ENCODE measurements at places on chromosomes 12 and 14.

DNA sequence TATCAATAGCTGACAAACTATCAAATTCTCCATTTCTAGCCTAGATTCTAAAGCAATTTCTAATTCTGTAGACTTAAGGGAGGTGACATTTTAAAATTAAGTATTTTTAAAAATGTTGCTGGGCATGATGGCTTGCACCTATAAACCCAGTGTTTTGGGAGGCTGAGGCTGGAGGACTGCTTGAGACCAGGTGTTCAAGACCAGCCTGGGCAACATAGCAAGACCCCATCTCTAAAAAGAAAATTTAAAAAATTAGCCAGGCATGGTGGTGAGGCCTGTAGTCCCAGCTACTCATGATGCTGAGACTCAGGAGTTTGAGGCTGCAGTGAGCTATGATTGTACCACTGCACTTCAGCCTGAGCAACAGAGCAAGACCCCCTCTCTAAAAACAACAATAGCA lies 15.1 kb downstream of the MGST1 start:
- no peak for DNase-seq

- DNase-seq: peak; percentile 74
Observed at GRCh38 chr12:12788675-12789368, 3.4 kb downstream of the APOLD1 start.

GRCh38 chr12:89185181-89185580 lies 167.1 kb downstream of the DUSP6 start:
- no peak for DNase-seq

- DNase-seq: no peak
Observed at GRCh38 chr12:30753751-30754382, 884 bp downstream of the CAPRIN2 start.

DNA sequence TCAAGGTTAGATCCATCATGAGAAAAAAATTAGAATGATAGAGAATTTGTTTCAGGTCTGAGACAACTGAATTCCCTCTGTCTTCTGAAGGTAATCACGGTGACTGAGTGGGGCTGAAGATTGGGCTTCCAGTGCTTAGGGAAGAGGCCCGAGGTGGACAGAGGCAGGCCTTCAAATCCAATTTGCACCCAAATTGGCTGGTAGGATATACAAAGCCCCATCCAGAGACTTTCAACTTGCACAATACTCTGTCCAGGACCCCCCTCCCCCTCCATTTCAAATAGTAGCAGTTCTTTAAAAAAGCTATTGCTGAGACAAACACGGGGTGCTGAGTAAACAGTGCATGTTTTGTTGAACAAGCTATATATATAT lies 3.6 kb upstream of the FOXG1 start:
- no peak for DNase-seq

- no peak for DNase-seq
Observed at GRCh38 chr14:96268431-96269358, 12.7 kb downstream of the BDKRB1 start.

DNA sequence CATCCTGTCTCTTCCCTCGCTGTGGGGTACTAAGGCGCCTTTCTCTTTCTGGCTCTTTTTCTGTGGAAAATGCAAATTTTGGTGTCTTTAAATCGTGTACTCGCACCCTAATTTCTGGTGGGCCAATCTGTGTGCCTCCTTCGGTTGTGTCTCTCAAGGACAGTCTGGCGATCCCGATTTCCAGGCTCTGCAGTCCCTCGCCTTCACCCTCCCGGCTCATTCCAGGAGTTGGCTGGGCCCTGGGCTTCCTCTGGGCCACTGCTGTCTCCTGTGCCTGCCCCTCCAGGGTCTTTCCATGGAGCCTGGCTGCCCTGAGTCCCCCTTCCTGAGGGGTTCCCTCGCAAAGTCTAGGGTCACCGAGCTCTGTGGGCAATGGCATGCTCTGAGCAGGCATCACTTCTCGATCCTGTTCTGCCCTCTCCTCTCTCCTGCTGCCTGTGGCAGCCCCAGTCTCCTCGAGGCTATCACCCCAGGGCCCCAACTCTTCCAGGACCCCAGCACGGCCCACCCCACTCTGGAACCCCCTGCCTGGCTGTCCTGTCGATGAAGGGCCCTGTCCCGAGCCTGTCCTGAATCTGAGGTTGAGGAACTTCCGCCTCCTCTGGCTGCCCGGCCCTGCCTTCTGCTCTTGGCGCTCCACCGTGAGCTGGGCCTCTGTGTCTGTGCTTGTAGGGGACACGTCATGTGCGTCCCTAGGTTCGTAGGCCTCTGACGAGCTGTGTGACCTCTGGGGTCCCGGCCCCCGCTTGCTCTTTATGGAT lies 24.1 kb downstream of the AHNAK2 start:
- no peak for DNase-seq

- DNase-seq: no peak
Observed at GRCh38 chr12:94855853-94856252, 147.6 kb downstream of the NDUFA12 start.

DNA sequence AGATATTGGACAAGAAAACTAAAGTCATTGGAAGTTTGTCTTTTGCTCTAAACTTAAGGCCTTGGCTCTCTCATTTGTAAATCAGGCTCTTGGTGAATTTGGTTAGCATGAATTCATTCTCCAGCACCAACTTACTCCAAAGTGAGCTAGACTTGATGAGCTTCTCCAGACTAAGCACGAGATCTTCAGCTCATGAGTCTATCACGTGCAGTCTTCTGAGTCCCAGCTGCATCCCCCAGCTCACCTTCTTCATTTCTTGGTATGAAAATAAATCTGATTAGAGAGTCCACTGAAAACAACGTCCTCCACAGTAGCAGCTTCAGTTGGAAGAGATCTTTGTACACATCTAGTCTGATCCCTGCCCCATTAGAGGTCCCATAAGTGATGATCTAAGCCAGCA lies 52.5 kb upstream of the DDX11 start:
- DNase-seq: no peak

GRCh38 chr12:121930862-121931261 lies 12.5 kb downstream of the CFAP251 start:
- DNase-seq: no peak

DNA sequence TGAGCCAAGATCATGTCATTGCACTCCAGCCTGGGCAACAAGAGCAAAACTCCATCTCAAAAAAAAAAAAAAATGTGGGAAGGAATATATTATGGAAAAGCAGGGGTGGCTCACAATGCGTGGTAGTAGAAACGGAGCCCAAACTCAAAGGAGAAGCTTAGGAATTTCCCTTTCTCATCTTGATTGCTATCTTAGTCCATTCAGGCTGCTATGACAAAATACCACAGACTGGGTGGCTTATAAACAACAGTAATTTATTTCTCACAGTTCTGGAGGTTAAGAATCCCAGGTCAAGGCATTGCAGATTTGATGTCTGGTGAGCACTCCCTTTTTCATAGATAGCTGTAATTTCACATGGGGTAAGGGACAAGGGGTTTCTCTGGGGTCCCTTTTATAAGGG lies 153.8 kb upstream of the KRR1 start:
- no peak for DNase-seq

DNA sequence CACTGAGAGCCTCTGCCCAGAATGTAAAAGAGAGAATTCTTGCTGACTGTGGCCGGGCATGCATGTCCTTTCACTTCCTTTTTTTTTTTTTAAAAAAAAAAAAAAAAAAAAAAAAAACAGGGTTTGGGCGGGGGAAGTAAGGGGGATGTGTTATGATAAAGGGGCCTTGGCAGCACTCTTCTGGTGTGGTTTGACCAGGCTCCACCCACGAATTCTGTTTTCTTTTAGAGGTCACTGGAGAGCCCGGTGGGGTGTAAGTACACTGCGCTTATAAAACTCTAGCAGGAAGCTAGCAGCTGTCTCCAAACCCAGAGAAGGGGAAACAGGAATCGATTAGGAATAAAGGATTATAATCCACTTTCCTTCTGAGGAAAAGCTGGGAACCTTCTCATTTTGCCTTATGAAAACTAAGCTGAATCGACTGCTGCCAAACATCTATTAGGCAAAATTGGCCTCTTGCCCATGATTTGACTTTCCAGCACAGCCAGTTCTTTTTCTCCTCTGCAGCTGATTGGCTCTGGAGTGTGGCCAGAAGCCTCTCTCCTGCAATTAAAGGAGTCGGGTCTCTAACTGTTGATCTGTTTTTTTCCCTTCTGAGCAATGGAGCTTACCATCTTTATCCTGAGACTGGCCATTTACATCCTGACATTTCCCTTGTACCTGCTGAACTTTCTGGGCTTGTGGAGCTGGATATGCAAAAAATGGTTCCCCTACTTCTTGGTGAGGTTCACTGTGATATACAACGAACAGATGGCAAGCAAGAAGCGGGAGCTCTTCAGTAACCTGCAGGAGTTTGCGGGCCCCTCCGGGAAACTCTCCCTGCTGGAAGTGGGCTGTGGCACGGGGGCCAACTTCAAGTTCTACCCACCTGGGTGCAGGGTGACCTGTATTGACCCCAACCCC lies 27.7 kb upstream of the HIGD1C start:
- DNase-seq: peak; percentile 85

DNA sequence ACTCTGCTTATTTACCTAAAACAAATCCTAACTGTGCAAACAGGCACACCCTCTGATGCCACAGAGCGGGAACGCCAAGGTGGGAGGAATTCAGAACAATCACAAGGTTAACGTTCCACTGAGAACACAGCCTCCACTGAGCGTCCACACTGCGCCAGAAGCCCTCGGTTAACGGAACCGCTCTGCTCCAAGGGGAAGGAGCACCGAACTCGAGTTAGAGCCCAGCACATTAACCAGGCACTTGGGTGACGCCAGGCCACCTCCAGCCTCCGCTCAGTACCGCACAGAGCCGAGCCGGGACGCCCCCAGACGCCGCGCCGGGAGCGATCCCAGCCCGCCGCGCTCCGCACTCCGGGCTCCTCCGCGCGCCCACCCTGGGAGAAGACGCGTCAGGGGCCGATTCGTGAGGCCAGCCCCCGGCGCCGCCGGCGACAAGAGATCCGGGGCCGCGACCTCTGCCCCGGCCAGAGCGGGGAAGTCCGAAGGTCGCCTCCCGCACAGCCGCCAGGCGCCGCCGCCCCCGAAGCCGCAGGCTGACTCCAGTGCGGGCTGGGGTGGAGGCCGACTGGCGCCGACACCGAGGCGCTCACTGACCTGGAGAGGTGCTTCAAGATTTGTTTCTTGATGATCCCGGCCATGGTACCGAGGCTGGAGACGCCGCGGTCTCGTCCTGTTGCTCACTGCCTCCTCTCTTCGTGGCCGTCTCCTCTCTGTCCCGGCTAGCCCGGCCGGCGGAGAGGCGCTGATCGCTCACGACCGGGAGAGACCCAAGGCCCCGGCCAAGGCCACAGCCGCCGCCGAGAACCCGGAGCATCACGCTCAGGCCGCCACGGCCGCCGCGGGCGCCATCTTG lies 450 bp downstream of the BLTP3B start:
- DNase-seq: no peak

DNA sequence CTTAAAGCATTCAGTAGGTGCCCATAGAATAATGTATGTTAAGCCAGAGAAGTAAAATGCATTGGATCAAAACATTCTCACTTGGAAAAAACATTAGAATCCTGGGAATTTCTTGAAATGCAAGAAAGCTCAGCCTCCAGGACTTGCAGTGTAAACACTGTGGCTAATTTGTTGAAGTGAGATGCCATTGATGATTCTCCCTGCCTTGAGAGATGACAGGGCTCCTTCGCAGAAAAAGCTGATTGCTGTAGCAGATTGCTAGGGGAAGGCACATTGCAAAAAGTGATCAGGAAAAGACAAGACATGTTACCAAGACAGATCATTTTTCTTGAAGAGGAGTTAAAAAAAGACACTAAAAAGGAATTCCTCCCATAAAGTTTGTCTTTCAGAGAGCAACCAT lies 204.2 kb upstream of the HMGA2 start:
- no peak for DNase-seq

GRCh38 chr14:68036202-68036601 lies 216.6 kb downstream of the RAD51B start:
- no peak for DNase-seq

DNA sequence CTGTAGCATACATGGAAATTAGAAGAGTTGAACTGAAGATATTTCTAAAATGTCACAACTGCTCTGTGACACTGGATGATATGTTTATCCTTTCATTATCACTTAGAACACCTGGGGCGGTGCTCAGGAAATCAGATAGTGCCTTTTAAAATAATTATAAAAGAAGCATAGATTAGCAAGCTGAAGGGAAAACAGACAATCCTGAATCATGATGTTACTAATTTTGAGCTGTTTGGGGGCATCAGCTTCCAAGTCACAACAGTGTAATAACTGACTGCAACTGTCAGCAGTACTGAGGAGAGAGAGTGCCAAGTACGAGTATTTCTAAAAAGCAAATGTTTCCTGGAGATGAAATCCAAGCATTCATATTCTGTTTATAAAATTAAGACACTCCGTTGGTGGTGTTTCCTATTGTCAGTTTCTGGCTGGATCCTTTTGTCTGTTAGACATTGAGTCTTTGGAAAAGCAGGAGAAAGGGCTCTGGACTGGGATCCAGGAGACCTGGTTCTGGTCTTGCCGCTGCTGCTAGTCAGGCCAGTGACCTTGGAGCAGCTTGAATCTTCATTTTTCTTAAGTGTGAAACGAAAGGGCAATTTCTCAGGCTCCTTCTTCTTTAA lies 380.1 kb downstream of the EGLN3 start:
- no peak for DNase-seq

DNA sequence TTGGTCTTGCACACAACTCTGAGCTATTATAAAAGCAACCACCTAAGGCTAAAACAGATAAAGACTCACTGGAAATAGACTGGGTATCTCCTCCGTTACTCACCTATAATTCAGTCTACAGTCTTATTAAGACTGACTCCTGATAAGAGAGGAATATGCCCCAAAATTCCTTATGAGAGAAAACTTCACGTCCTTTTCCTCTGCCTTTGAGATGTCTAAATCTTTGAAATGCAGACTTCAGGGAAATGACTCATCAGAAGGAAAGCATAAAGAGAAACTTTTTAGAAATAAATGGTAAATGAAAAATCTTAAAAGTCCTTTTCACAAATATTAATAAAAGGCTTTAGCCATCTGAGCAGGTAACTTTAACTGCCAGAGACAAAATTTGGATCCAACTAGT lies 187.5 kb upstream of the RTL1 start:
- no peak for DNase-seq

DNA sequence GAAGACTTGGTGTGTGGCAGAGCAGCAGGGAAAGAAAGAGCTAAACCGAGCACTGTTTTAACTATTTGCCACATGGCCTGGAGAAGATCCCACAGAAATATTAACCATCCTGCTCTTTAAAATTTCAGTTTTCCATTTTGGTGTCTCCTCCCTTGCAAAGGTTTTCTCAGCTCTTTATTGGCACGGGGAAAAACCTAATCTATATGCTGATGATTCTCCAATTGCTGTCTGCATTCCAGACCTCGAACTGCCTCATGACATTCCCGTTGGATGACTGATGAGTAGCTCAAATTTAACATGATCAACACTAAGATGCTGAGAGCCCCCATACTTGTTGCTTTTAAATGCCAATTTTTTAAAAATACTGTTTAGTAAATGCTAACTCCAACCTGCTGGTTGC lies 115.0 kb downstream of the EMP1 start:
- no peak for DNase-seq

- no peak for DNase-seq
Observed at GRCh38 chr14:29232711-29233110, 466.1 kb downstream of the FOXG1 start.

DNA sequence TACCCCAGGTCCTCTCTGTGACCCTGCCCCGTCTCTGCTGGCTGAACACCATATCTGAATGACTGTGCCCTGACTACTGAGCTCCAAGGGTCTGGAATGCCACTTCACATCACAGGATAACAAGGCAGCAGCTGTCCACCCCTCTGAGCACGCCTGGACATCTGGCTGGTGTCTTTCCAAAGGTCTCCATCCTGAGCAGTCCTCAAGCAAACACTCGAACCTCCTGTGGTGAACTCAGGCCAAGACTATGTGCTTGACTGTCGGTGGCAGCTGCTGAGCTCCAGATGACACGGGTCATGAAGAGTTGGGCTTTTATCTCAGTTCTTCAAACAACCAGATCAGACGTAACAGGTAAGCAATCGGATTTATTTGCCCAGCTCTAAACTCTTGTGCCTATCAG lies 117.2 kb upstream of the BCL2L14 start:
- DNase-seq: no peak

Measured in NCI-H2107 (cell line).